Esophagus (tissue), 2 donors: ENCODE measurements at places on chromosomes 4 and X. TPM values are rescaled to one million over a fixed set of nuclear protein-coding genes. Genes with fewer than 3 reads are reported as not detected.

The PLK4 gene
- polyA plus RNA-seq = 6.1 TPM

The EMCN gene
- polyA plus RNA-seq = 3.3 TPM

The PROM1 gene
- 0.37 TPM for polyA plus RNA-seq

The FHDC1 gene
- 6.7 TPM for polyA plus RNA-seq

The GPR82 gene
- polyA plus RNA-seq = 0.12 TPM

The CLNK gene
- polyA plus RNA-seq = 0.05 TPM

The H2BW2 gene
- not detected for polyA plus RNA-seq

The SPATA18 gene
- polyA plus RNA-seq = 2.5 TPM

The CFAP99 gene
- 0.04 TPM for polyA plus RNA-seq

The IL1RAPL1 gene
- 0.04 TPM for polyA plus RNA-seq

The HEPH gene
- 2.0 TPM for polyA plus RNA-seq

The RHOH gene
- polyA plus RNA-seq = 1.1 TPM

The USP9X gene
- polyA plus RNA-seq = 13.7 TPM

The FMR1NB gene
- not detected for polyA plus RNA-seq

The ARMCX1 gene
- 4.0 TPM for polyA plus RNA-seq

The FGFBP2 gene
- 0.61 TPM for polyA plus RNA-seq

The LONRF3 gene
- polyA plus RNA-seq = 0.34 TPM

The MMRN1 gene
- polyA plus RNA-seq = 6.5 TPM

The IL1RAPL2 gene
- not detected for polyA plus RNA-seq

The EIF1AX gene
- 45.0 TPM for polyA plus RNA-seq

The VCX gene
- 0.29 TPM for polyA plus RNA-seq

The PHEX gene
- 0.12 TPM for polyA plus RNA-seq

The ZCCHC18 gene
- 0.71 TPM for polyA plus RNA-seq

The TEX11 gene
- not detected for polyA plus RNA-seq

The OTUD6A gene
- not detected for polyA plus RNA-seq

The SORCS2 gene
- 1.1 TPM for polyA plus RNA-seq

The MPP1 gene
- 4.1 TPM for polyA plus RNA-seq

The SLC4A4 gene
- 0.39 TPM for polyA plus RNA-seq

The PHKA1 gene
- polyA plus RNA-seq = 2.8 TPM

The KDR gene
- polyA plus RNA-seq = 2.5 TPM

The PITX2 gene
- polyA plus RNA-seq = 2.1 TPM

The CXCL1 gene
- 4.7 TPM for polyA plus RNA-seq

The IDS gene
- 20.9 TPM for polyA plus RNA-seq

The TRPC5OS gene
- not detected for polyA plus RNA-seq

The EPHA5 gene
- under 0.01 TPM for polyA plus RNA-seq

The P2RY4 gene
- polyA plus RNA-seq = not detected

The PRRG1 gene
- 1.9 TPM for polyA plus RNA-seq

The ANK2 gene
- 0.51 TPM for polyA plus RNA-seq

The MAGEA9B gene
- not detected for polyA plus RNA-seq

The TCP11X2 gene
- not detected for polyA plus RNA-seq

The COL4A5 gene
- polyA plus RNA-seq = 8.4 TPM

The SSX1 gene
- polyA plus RNA-seq = not detected
